Stimulated activated CD8-positive, alpha-beta memory T cell treated with anti-CD3 and anti-CD28 coated beads, Interleukin-4, amount 100 ng/mL, for 1 hour (primary cell): ENCODE measurements at places on chromosomes 4 and X.
A peak's percentile ranks its signal among the peaks of the same experiment; 100 is the strongest.

DNA sequence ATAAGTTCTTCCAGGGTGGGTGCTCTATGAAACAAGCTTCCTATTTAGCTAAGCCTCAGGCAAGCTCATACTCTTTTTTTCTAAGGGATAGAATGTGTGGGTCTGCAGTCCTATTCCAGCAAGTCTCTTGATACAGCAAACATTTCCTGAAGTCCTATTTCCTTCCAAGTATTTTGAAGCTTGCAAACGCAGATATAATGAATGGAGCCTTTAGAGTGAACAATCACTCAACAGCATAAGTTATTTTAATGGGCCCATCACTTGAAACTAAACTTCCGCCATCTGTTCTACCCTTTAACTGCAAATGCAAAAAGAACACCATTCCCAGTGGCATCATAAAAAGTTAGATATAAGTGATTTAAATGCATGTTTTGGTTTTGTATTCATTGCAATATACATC lies 108.3 kb upstream of the TAPT1 start:
- no peak for DNase-seq

DNA sequence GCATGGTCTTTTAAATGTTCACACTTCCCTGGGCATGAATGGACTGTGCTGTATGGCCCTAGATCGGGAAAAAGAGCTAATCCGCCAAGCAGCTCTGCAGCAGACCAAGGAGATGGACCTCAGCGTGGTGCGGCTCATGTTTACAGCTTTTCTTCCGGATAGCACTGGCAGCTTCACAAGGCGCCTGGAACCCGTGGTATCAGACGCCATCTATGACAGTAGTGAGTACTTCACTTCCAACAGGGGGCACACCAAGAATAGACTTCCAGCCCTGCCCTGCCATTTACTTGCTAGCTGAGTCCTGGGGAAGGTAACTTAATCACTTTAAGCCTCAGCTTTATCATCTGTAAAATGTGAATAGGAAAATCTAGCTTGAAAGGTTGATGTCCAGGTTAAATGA lies 77.7 kb downstream of the NFKB1 start:
- no peak for DNase-seq

DNA sequence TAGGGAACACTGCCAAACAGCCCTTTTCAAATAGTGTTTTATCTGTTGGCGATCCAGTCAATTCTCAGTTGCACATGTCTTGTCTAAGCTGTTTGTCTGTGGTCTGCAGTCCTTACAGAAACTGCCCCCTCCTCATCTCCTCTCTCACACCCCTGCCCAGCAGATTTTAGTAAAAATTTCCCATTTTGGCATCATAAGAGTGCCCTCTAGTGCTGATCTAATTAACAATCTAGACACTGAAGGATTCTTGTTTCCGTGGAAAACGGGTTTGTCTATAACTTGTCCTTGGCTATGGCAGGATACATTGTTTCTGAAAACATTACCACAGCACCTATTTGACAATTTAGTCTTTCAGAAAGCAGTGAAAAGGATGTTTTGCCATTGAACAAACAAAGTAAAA lies 227.2 kb upstream of the MBNL3 start:
- DNase-seq: no peak

- DNase-seq: no peak
These were observed 38.9 kb downstream of the RGS12 start for GRCh38 chr4:3331511-3332394.

DNA sequence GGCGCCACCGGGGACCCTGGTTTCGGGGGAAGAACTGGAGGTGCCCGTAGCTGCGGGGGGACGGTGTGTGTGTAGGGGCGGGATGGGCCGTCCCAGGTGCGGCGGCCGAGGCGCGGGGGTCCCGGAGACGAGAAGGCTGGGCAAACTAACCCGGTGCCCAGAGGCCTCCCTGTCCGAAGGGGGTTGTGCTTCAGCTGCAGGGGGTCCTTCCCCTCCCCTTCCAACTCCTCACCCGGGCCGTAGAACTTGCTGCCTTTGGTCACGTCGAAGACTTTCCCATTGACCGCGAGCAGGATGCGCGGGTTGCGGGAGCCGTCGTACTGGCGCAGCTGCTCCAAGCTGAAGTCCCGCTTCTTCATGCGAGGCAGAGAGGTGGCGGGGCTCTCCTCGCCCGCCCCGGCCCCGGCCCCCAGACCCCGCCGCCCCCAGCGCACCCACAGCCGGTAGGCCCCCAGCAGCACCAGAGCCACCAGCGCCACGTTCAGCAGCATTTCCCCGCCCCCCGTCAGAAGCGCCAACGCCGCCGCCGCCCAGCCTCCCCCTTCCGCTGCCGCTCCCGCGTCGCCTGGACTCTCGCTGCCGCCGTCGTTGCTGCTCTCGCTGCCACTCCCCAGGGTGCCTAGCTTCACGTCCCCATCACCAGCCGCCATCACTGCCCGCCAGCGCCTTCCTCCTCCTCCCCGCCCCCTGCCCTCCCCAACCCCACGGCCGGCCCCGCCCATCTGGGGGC lies at the start of gene PGRMC2:
Gene PGRMC2, minus strand, starts transcription at position 673 of the 730 bp plus-strand sequence. Its CDS starts 23 bp downstream, at position 650.
- peak; percentile 3 for DNase-seq

- no peak for DNase-seq
These were observed 27.8 kb downstream of the FRYL start for GRCh38 chr4:48752246-48752645.

GRCh38 chrX:100477467-100477866 lies 67.4 kb upstream of the PCDH19 start:
- no peak for DNase-seq

GRCh38 chr4:123025398-123025797 lies 103.0 kb upstream of the NUDT6 start:
- no peak for DNase-seq

GRCh38 chrX:12249997-12250396 lies 111.7 kb downstream of the FRMPD4 start:
- no peak for DNase-seq

DNA sequence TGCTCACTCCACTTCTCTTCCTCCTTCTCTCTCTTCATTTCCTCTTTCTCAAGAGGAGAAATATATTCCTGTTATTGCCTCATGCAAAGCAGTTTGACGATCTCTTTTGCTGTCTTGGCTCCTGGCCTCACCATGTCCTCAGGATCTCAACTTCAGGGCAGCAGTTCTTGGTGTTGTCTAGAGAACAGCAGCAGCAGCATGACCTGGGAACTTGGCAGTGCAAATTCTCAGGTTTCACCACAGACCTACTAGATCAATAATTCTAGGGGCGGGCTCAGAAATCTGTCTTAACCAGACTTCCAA lies 193.4 kb upstream of the EDNRA start:
- no peak for DNase-seq

GRCh38 chrX:150547375-150548115 lies 20.9 kb upstream of the MTM1 start:
- no peak for DNase-seq

GRCh38 chr4:139764182-139764581 lies 98.6 kb downstream of the MGST2 start:
- no peak for DNase-seq

DNA sequence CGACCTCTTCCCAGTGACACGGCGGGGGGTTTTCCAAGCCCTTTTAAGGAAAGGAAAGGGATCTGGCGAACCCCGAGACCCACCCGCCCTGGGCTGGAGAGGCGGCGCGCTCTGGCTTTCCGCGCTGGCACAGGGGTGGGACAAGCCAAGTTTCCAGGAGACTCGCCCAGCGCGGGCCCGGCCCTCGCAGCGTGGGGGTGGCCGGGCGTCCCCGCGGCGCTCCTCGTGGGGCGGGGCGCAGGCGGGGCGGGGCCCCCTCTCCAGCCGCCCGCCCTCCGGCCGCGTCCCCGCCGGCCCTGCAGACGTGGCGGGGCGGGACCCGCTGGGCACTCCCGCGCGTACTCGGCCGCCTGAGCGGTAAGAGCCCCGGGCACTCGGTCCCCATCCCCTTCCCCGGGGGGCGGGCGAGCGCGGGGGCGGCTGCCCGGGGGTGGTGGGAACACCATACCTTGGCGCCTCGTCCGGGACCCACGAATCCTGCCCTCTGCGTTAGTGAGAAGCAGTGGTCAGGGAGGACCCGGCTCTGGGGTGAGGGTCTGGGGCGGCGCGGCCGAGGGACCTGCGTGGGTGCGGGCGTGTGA lies at the start of gene FAM114A1:
Gene FAM114A1, plus strand, starts transcription at position 329 of the 581 bp plus-strand sequence. CDS start 10,273 bp downstream, outside the sequence.
- no peak for DNase-seq

DNA sequence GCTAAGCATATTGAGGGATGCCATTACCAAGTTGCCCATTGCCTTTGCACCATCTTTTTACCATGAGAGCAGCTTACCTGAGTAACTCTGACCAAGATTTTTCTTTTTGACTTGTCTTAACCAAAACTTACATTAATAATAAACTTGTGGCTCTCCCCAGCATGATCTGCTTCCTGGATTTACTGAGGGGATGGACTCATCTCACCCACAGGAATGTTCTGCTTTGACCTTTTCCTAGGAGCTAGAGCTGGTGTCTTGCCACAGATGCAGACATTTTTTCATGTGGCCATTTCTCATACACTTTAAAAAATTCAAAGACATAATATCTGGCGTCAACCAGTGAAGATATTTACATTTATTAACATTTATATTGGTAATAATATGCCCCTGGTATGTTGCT lies 79.2 kb upstream of the EFHC2 start:
- no peak for DNase-seq

DNA sequence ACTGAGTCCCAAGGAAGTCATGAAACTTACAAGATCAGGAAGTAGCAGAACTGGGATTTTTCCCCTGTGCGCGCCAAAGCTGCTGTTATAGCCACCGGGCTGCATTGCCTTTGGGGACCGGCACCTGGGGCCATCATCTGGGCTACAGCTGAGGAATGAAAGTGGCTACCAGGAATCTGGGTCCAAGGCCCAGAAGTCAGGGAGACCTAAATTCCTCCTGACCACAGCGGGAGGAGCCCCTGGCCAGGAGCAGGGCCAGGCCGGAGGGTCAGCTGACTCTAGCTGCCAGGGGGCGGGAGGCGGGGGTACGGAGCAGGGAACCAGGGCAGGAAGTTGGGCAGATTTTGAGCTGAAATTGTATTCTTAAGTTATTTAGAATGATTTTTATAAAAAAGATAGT lies 242.4 kb downstream of the EVC2 start:
- no peak for DNase-seq

DNA sequence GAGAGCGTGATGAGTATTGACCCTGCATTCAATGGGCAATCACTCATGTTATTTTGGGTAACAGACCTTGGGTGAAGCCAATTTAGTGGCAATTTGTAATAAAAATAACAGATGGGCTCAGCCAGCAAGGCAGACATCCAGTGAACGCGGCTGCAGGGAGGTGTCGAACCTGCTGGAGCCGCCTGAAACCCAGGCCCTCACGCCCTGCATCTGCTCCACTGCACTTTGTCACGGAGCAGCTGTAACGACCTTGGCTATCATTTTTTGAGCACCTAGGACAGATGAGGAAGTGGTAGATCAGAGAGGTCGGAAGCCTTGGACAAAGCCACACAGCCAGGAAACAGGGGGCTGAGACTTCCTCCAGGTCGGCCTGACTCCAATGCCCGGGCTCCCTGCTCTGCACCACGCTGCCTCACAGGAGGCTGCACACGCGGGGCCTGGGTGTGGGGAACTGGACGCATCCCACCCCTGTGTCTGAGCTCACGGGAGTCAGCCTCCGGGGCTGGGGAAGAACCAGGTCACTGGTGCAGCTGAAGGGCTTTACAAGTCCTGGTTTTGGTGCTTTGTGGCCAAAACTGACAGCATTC lies 19.4 kb downstream of the HMX1 start:
- DNase-seq: no peak

- DNase-seq: no peak
These were observed 175.0 kb downstream of the APBB2 start for GRCh38 chr4:41039317-41039716.
